ENCODE measurements at places on chromosomes 12 and 14. TPM values are rescaled to one million over a fixed set of nuclear protein-coding genes. Genes with fewer than 3 reads are reported as not detected.

Gene NANOG
- not detected for total RNA-seq

GRCh38 chr12:116325336-116325664 lies 47.8 kb upstream of the MED13L start:
- no peak for DNase-seq

GRCh38 chr12:116273813-116274550 lies 3.5 kb downstream of the MED13L start:
- no peak for DNase-seq

Gene FGF23
- 0.46 TPM for total RNA-seq

Gene LYZ
- total RNA-seq: 32.9 TPM

- DNase-seq: no peak
These were observed 16.8 kb upstream of the MGP start for GRCh38 chr12:14902465-14902864.

DNA sequence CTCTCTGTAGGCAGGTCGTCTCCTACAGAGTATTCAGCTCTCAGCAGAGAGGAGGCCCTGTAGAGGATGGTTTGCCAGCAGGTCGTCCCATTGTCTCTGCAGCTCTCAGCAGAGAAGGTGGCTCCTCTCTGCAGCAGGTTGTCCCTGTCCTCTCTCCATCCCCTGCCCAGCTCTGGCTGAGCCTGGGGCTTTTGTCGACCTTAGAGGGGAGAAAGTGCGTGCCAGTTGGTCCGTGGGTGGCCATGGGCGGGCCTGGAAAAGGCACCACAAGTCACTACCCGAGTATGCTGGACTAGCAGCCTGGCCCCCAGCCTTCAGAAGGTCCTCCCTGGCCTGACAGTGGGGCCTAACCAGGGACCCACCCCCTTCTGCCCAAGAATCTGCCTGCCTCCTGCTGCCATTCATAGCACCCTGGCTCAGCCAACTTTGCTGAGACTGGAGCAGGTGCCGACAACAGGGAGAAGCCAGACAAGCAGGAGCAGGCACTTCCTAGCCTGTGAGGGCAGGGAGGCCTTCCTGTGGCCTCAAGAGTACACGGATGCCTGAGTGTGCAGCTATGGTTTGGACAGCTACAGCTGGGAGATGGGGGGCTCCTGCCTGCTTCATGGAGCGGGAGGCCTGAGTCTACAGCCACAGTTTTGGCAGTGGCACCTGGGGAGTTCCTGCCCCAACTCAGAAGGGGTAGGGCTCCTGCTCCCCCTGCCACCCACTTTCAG lies 59.7 kb upstream of the KCNH3 start:
- no peak for DNase-seq

Gene SLC11A2
- total RNA-seq: 22.0 TPM

- no peak for DNase-seq
These were observed 1.5 kb downstream of the STYK1 start for GRCh38 chr12:10672231-10672868.

GRCh38 chr12:26799741-26800140 lies 33.3 kb downstream of the ITPR2 start:
- DNase-seq: no peak
